ENCODE measurements at places on chromosomes 3 and 15.
A peak's percentile ranks its signal among the peaks of the same experiment; 100 is the strongest.

DNA sequence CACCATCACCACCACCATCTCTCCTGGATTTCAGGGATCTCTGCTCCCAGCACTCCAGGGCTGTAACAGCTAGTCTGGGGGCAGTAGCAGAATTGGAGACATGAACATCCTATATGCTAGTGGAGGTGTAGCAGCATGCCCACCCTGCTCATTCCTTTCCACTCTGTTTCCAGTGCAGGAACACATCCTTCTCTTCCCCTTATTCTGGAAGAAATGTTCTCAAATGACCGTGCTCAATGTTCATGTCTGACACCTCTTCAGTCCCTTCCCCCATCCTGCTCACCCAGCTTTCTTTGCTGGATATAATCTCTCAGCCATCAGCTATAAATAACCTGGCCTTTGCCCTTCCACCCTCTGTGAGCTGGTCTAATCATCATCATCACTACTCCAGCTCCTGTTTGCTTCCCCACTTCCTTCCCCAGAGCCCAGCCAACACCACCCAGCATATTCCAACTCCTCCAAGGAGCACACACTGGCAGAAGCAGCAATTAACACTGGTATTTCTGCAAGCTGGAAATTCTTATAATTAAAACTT lies 31.1 kb downstream of the DCLK3 start:
- no peak for DNase-seq

DNA sequence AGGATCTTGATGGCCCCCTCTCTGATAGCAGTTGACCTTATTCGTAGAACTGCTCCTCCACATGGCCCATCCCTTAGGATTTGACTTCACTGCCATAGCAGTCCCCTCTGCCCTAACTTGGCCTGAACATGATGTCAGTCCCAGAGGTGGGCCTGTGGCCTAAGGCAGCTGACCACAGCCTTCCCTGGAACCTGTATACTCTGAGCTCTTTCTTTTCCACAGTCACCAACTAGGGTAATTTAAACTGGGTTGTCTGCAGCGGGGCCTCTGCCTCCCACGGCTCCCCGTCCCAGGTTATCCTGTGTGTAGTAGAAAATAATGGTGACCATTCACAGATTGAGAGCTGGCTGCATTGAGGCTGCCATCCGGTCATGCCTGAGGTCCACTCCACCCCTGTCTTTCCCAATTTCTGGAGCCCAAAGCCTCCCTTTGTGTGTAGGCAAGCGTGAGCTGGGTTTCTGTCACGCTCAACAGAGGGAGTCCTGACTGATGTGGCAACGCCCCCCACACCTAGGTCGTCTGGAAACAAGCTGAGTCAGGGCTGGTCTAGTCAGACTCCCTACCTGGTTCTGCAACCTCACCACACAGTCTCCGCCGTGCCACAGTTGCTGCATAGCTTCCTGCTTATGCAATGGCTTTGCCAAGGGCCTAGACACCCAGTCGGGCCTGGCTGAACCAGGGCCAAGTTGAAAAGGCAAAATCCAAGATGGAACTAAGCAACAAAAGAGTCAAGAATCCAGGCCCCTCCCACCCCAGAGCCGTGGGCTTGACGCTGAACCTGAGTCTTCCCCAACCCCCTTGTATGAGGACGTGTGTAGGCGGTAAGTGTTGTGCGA lies 284.5 kb downstream of the XXYLT1 start:
- no peak for DNase-seq

- no peak for DNase-seq
Observed at GRCh38 chr15:63059075-63059474, 16.5 kb downstream of the TPM1 start.

DNA sequence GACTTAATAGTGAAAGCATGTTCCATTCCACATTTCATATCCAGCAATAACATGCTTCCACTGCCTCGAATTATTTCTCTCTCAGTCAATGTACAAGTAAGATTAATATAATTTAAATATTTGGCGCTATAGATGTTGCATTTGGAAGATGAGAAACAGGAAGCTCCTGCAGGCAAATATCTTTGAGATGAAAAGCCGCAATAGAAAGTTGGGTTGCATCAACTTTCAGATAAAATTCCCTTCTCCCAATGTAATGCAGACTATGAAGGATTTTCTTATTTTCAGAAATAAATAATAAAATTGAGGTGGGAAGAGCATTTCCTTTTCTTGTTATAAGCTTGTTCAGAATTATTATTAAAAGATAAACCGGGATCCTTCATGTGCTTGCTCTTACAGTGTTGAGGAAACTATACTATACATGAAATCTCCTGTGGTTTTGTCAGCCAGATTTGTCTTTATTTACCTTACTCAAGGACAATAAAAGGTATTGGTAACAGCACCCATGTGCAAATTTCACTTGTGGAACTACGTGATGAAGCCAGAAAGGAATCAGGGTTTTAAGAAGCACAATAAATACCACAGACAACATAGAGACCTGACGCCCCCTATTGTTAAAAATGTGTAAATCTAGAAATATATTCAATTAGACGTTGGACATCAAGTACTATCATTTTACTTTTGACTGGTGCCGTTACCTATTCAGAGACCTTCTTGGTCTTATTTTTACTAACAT lies 307.0 kb downstream of the ARPP21 start:
- peak; percentile 7 for DNase-seq

- DNase-seq: no peak
Observed at GRCh38 chr3:182786564-182787196, 6.6 kb upstream of the ATP11B start.

GRCh38 chr15:91947683-91948608 lies 94.4 kb downstream of the SLCO3A1 start:
- no peak for DNase-seq

DNA sequence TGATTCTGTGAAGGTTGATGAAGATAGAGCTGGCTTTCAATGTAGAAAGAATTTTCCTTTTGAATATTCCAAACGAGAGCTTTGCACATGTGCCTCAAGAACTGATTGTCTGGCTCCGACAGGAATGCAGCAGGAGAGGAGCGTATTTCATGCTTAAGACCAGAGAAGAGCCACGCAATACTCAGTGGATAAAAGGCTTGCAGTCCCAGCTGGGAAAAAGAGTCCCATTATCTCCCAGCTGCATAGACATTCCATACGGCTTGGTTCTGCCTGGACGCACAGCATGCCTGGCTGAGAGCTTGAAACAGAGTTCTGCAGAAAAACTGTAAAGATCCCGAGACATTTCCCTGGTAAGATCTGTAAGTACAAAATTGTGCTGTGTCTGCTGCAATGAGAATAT lies at the start of gene CNTN6:
Gene CNTN6 (plus strand): TSS at position 254 of the 400 bp plus-strand sequence. CDS start 54,985 bp downstream, outside the sequence.
- DNase-seq: no peak

DNA sequence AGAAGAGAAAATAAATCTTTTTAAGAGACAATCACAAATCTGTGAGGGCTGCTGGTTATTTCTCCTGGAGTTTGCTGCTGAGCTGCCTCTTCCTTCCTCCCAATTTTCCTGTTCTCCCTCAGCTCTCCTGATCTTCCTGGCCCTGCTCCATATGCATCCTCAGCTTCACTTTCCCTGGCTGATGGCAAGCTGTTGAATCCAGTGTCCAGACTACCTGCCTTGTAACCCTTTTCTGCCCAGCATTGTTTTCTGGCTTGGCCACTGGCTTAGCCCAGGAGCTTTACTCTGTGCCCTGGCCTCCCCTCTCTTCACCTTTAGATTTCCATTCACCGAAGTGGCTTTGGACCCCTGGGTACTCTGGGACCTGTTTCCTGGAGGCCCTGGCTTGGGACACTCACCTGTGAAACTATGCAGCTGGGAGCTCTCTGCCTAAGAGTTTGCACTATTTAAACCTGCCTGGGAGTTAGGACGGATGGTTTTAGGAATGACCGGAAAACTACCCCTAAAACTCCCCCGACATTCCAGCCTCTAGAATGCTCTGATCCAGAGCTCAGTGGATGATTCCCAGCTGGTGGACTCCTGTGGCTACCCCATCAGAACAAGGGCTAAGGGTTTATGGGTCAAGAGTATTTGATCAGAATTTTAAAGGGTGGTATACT lies 90.0 kb downstream of the RBPMS2 start:
- DNase-seq: no peak

GRCh38 chr15:52180196-52180835 lies 10.9 kb downstream of the GNB5 start:
- DNase-seq: peak; percentile 56

- peak; percentile 22 for DNase-seq
Observed at GRCh38 chr3:22117751-22118346, 366.8 kb upstream of the ZNF385D start.

DNA sequence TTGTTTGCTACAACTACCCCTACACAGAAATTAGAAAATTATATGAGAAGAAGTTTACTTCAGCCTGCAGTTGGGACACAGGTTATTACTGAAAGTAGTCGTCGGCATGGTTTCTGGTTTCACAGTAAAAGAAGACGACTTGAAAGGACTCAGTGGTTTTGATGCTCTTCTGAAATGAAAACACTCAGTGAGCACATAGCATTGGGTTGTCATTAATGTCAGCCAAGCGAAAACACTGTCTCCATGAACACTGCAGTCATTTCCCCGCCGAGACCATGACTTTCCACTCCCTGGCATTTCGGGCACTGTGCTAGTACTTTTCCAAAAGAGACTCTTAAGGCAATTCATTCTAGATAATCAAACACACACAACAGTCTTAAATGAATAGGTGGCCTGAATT lies 69.2 kb upstream of the ICE2 start:
- no peak for DNase-seq

DNA sequence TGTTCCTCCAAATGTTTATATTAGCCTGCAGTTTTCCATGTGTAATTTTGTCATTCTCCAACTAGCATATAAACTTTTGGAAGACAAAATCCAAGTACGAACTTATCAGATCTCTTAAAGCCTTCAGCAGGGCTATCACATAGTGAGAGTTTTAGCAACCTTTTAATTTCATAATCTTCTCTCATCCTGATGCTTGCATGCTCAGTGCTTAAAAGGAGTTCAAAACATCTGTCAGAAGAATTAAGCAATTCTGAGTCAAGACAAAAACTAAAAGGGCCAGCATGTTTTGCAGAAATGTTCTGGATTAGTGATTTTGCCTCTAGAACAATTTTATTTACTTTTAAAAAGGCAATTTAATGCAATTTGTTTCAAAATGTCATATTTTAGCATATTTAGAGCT lies 73.4 kb upstream of the SLC2A2 start:
- no peak for DNase-seq

DNA sequence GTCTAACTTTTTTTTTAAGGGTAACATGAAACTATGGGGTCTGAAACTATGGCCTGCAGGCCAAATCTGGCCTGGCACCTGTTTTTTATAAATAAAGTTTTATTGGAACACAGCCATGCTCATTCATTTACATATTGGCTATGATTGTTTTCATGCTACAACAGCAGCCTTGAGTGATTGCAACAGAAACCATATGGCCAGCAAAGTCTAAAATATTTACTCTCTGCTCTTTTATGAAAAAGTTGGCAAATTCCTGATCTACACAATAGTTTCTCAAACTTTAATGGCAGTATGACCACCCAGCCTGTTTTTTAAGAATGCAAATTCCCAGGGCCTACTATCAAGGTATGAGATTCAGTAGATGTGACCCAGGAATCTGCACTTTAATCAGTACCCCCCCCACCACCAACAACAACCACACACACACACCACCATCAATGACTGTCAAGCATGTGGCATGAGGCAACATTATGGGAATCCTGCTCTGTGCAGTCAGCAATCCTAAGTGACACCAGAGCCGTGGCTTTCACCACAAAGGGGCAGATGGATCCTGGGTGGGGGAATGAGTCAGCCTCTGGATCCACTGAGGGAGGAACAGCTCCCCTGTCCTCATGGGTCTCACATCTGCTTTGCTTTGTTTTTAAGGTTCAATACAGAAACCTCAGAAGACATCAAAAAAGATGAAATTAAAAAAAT lies 142.8 kb downstream of the NTRK3 start:
- no peak for DNase-seq

GRCh38 chr3:99627062-99627826 lies 11.2 kb upstream of the COL8A1 start:
- no peak for DNase-seq

DNA sequence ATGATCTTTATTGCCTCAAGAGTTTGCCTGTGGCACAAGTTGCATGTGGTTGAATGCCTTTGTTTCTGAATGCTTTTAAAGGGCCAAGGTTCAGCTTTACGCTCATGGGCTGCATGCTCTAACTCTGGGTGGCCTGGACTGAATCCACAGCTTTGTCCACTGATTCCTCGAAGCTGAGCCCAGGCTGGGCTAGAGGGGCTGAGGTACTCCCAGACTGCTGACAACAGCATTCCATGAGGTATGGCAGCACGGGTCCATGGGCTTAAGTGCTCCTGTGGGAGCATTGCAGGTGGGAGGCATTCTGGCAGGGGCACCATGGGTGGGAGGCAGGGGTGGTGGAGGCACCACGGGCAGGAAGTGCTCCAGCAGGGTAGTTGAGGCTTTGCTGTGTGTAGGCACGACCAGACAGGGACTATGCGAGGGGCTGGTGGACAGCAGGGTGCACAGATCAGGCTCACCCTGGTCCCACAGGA lies 61.6 kb downstream of the GLCE start:
- no peak for DNase-seq

GRCh38 chr3:101128001-101128400 lies 134.8 kb upstream of the ABI3BP start:
- DNase-seq: no peak

GRCh38 chr15:37031198-37031597 lies 69.2 kb downstream of the MEIS2 start:
- DNase-seq: no peak

- DNase-seq: peak; percentile 35
Observed at GRCh38 chr3:50237133-50237651, 1.2 kb downstream of the GNAI2 start.

DNA sequence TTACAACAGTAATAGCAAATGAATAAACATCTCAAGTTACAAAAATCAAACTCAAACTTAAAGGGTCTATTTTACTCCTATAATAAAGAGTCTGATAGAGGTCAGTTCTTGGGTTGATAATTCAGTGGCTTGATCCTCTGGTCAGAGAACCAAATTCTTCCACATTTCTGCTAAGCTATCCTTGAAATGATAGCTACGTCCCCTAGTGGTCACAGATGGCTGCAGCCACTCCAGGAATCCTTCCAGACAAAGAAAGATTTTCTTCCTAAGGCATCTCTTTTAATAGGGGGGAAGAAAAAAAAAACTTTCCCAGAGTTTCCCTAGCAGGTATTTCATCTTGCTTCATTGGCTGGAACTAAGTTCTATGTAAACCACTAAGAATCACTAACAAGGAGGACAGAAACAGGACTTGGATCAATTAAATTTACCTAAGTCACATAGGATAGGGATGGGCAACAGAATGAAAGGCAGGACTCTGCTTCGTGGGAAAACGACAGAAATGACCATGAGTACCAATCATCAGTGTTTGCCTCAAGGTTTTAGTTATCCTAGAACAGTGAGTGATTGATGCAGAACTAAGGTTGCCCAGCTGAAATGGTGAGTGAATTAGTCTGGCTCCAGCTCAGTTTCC lies 160.7 kb downstream of the STAC start:
- peak; percentile 6 for DNase-seq

- no peak for DNase-seq
Observed at GRCh38 chr3:148953094-148953493, 38.2 kb upstream of the GYG1 start.

DNA sequence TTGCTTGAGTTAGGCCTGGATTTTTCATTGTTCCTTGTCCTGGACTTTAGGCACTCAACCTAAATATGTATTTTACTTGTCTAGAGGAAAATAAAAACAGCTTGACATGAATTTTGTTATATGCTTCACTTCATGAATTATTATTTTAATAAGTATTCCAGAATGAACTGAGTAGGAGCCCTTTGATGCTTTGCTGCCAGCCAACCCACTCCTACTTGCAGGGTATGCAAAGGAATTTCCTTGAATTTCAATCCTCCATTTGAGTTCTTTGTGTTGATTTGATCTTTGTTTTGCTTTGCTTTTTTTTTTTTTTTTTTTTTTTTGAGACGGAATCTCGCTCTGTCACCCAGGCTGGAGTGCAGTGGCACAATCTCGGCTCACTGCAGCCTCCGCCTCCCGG lies 11.6 kb downstream of the ARL6IP5 start:
- DNase-seq: no peak

Data from RPMI8226 (cell line).